NCI-H69 (cell line): ENCODE measurements at places on chromosomes 3 and 15.
A peak's percentile ranks its signal among the peaks of the same experiment; 100 is the strongest.

GRCh38 chr15:29687204-29687815, 135.0 kb downstream of the TJP1 start:
- peak; percentile 94 for DNase-seq

DNA sequence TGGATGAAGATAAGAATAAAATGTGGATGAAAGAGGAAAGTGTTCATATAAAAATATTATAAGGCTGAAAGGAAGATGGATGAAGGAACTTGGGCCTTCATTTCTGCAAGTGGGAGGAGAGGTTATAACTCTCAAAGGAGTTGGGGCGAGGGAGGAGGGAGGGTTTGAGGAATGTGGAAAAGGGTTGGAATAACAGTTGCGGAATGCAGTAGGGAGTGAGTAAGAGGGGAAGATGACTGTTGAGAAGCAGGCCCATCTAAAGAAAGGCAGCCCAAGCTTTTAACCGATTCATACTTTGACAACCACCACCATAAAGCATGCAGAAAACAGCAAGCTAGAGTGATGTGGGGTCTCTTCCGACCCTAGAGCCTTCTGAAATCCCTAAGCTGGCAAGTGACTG, 8.3 kb upstream of the TM4SF4 start:
- no peak for DNase-seq

DNA sequence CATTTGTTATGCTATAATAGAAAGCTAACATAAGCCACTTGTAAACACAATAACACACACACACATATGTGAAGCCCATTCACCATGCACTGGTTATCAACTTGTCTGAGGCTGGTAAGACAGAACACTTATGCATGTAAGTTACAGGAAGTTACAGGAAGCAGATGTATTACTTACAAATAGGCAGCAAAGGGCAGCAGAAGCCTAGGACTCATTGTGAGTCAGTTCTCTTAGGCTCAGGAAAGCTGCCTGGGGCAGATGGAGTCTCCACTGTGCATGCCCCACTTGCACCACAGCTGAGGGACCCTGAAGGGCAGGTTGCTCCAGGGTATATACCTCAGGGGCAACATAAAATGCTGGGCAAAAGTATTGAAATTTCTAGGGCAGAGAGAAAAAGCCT, 748.8 kb upstream of the CCDC54 start:
- DNase-seq: peak; percentile 24

DNA sequence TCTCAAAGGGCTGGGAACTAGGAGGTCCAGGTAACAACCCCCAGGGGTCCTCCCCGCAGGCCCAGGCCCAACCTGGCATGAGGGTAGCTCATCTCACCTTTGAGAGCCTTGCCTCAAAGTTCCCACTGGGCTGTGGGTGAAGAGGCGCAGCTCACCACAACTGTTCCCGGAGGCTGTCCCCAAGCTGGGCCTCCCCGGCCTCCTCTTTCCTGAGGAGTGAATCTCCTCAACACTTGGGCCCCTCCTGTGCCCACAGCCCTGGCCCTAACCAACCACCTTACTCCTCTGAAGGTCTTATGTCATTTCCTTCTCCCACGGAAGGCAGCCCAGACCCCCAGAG, 27.5 kb upstream of the CORO2B start:
- no peak for DNase-seq

- peak; percentile 18 for DNase-seq
Observed at GRCh38 chr3:193829781-193830180, 236.8 kb downstream of the OPA1 start.

DNA sequence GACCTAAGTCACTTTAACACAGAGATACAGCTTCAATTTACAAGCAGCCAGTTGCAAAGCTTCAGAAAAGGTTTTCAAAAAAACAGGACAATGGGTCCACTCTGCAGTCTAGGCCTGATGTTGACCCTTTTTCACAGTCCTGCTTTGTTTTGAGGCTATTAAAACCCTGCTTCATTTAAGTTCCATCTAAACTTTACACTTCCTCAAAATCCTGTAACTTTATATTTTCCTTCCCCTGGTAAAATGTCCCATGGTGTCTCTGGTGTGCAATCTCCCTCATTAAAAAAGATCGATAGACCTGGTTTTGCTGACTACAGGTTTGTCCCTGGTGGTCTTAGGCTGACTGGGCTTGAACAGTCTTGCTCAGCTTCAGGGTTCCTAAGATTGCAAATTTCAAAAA, 5.1 kb upstream of the RPL14 start:
- DNase-seq: no peak

- DNase-seq: no peak
Observed at GRCh38 chr15:54101664-54102270, 123.5 kb downstream of the UNC13C start.

- no peak for DNase-seq
Observed at GRCh38 chr3:12904951-12905315, 63.6 kb upstream of the RPL32 start.

- DNase-seq: no peak
Observed at GRCh38 chr3:132283440-132283839, 33.8 kb upstream of the ACP3 start.

GRCh38 chr3:175346573-175347356, 487.6 kb downstream of the NAALADL2 start:
- peak; percentile 80 for DNase-seq

DNA sequence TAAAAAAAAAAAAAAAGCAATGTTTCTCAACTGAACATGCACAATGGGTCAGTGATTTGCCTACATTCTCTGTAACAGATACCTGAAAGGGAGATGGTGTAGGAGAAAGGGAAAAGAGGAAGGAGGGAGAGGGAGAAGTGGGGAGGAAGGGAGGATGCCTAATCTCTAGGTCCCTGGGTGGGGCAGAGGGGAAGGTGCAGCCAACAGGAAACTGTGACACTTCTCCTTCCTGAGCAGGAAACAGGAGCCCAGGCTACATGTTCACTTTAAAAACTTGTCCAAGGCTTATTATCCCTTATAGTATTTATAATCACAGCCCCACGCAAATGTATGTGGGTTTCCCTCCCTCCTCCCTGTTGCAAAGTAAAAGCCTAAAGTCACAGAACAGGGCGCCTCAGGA, 137.9 kb downstream of the MINAR1 start:
- no peak for DNase-seq

DNA sequence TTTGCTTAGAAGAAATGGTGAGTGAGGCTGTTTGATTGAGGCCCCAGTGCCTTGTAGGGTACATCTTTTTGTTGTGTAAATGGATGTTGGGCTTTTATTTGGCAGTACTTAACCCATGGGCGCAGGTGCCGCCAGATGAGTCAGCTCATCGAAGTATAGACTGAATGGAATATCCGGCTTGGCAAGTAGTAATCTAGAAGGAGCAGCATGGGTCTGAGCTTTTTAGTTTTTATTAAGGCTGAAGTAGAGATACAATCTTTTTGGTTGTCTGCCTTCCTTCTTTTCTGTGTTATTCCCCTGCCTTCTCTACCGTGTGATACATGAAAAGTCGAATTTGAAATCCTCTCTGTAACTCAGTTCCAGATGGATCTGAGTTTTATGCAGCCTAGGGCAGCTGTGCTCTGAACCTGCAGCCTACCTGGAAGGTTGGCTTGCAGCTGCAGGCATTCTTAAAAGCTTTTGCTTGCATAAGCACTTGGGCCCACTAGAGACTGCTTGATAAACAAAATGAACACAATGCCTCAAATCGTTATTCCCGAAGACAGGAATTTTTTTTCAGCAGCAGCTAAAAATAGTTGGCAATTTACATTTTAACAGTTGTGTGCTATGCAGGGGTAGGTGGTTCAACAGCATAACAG, 177.5 kb upstream of the CGNL1 start:
- peak; percentile 95 for DNase-seq

DNA sequence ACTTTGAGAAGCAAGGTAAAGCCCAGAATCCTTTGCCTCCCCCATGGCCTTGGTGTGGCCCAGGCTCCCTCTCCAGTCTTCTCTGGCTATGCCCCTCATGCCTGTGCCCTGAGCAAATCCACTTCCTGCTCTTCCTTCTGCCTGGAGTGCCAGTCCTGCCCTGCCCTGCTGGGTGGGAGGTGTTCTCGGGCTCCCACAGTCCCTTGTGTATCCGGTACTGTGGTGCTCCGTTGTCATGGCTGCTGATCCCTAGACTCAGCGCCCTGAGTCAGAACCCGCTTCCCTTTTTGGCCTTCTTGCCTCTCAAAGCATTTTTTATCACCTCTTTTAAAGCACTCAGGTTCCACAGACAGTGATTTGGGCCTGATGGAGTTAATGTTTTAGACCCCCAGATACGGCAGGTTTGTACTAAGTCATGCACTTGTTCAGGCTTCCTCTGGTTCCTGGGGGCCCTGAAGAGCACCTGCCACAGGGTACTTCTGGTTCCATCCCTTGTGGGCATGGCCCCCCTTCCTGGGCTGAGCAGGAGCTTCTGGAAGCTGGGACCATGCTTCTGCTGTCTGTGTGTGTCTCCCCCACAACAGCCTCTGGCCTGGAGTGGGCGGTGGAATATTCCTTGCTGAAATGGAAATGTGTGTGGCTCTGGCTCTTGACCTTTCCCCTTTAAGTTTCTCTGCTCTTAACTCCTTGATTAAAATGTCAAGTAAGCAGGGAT, 29.6 kb upstream of the ADAMTS7 start:
- peak; percentile 49 for DNase-seq

DNA sequence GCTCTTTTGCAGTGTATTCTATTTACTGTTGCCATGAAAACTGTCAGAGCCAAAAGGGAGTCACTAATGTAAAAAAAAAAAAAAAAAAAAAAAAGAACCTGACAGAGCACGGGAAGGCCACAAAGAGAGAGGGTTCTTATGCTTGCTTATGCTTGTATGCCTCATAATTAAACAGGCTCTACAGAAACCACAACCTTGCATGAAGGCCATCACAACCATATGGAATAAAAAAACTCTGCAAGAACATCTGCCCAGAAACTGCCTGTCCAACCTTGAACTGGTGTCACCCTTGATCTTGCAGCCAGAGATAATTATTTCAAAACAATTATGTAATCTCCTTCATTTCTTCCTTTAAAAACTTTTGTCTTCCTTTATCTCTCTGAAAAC, 50.1 kb downstream of the CFAP20DC start:
- DNase-seq: peak; percentile 3

DNA sequence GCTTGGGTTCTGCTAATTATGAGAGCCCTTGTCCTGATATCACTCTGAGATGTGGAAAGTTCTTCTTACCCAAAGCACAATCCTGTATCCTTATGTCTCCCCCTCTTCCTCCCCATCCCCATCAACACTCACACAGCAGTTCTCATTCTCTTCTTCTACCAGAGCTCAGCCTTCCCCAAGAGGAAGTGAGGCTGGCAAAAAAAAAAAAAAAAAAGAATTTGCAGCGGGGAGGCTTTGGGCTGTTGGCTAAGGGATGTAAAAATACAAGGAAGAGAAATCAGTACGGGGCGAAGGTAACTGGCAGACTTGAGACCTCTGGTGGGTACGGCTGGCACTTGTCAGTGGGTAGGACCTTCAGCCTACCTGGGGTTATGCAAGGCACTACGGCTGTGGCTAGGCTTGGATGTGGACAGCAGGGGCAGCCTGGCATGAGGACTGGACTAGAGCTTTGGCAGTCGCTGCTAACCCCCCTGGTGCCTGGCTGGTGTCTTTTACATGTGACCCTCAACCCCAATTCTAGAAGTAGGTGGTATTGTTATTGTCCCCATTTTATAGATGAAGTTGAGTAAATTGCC, 5.4 kb downstream of the VIPR1 start:
- DNase-seq: no peak

GRCh38 chr3:129320261-129320660, 41.6 kb downstream of the HMCES start:
- no peak for DNase-seq
